ENCODE measurements at places on chromosomes 2 and 18.

- no peak for DNase-seq
Observed at GRCh38 chr2:196361606-196362326, 190.4 kb upstream of the STK17B start.

GRCh38 chr2:240850756-240851077 lies 17.9 kb upstream of the AGXT start:
- no peak for DNase-seq

DNA sequence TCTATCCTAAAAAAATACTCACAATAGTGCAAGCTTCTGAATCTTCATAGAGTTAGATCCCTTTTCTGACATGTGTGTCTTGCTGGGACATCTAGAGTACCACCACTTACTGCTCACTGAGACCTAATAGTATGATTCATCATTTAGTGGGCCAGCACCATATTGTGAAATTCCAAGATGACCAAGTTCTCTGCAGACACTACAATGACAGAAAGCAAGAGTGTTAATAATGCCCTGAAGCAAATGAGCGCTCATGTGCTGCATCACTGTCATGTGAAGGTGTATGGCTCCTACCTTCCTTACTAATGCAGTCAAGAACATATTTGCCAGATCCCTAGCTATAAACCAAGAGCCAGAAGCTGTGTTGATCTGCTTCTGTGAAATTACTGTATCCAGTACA lies 606.2 kb upstream of the NXPH2 start:
- no peak for DNase-seq

- DNase-seq = no peak
Observed at GRCh38 chr2:29606104-29607037, 315.0 kb downstream of the ALK start.

DNA sequence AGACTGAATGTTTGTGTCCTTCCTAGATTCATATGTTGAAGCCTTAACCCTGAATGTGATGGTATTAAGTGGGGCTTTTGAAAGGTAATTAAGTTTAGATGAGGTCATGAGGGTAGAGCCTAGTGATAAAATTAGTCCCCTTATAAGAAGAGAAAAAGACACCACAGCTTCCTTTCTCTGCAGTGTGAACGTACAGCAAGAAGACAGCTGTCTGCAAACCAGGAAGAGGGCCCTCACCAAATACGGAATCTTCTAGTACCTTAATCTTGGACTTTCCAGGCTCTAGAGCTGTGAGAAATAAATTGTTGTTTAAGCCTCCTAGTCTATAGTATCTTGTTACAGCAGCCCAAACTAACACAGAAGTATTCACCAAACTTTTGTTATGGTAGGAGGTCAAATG lies 57.1 kb upstream of the CYTIP start:
- DNase-seq = no peak

DNA sequence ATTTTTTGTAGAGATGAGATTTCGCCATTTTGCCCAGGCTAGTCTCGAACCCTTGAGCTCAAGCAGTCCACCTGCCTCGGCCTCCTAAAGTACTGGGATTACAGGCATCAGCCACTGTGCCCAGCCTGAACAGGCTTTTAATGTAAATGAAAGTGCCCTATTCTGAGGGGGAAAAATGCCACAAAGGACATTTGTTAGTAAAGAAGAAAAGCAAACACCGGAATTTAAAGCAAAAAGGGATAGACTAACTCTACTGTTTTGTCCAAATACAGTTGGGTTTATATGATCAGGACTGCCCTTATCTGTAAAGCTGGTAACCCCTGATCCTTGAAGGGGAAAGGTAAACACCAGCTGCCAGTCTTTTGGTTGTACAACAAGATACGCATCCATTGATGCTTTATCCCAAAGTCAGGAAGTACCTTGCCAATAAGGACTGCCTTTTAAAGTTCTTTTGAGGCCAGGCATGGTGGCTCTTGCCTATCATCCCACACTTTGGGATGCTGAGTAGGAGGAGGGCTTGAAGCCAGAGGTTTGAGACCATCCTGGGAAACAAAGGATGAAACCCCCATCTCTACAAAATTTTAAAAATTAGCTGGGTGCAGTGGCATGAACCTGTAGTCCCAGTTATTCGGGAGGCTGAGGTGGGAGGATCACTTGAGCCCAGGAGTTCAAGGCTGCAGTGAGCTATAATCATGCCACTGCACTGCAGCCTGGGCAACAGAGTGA lies 13.1 kb downstream of the CLEC4F start:
- no peak for DNase-seq

GRCh38 chr18:32958746-32959145 lies 185.9 kb upstream of the KLHL14 start:
- DNase-seq = no peak

DNA sequence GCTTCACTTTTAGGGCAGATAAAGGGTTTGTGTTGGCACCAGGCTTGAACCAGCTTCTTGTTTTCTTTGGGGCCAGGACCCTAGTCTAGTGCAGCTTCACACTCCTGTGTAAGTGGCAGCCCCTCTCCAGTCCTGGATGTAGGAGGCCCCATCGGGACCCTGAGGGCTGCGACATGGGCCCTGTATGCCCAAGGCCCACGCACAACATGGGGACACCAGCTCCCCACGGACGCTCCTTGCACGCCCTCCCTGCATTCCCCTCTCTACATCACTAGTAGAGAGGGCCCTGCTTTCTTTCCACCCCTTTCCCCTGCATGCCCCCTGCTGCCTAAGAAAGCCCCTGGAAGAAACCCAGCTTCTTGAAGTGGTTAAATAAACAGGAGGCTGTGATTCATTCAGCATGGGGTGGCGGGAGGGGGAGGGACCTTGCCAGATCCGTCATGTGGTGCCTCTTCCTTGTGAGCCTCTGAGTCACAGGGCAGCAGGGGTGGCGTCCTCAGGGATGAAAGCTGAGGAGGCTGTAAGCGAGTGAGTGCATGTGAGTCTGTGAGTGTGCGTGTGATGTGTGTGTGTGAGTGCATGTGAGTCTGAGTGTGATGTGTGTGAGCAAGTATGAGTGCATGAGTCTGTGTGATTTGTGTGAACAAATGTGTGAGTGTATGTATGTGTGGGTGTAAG lies 42.5 kb downstream of the COPS8 start:
- no peak for DNase-seq

DNA sequence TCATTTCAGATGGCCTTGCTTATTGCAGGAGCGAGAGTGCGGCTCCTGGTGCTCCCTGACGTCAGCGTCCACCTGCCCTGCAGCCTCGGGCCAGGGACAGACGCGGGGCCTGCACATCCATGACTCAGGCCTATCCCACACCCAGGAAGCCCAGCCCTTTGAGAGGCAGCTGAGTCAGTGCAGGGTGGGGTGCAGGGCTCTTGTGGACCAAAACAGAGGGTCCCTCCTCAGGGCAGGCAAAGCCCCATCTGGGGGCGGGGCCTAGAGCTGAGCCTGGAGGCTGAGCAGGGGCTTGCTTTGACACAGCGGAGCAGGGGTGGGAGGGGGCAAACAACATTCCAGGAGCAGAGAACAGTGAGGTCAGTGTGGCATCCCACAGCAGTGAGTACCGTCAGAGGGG lies 7.7 kb upstream of the ARHGEF4 start:
- DNase-seq = no peak

DNA sequence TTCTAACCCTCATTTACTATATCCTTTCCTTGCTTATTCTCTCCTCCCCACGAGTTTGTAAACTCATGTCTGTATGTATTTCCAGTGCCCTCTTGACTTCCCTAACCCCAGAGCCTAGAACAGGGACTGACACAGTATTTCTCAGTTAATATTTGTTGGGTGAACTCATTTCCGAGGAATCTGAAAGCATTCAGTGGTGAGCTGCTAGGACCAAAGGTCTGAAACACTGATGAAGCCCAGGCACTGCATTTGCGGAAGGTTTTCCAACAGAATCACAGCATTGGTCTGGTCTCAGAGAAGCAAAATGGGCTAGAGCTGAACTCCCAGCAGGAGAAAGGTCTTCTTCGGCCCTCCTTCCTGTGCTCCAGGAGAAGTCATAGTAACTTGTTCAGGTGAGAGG lies 56.8 kb downstream of the SOX11 start:
- no peak for DNase-seq

GRCh38 chr2:232876978-232877441 lies 6.9 kb downstream of the SNORC start:
- no peak for DNase-seq

GRCh38 chr2:31693882-31694281 lies 113.1 kb upstream of the SRD5A2 start:
- no peak for DNase-seq

- no peak for DNase-seq
Observed at GRCh38 chr2:185291035-185291647, 447.5 kb upstream of the FSIP2 start.

GRCh38 chr2:36480636-36481035 lies 117.3 kb downstream of the FEZ2 start:
- DNase-seq = no peak

- DNase-seq = no peak
Observed at GRCh38 chr2:97706112-97706511, 7.3 kb upstream of the ZAP70 start.

DNA sequence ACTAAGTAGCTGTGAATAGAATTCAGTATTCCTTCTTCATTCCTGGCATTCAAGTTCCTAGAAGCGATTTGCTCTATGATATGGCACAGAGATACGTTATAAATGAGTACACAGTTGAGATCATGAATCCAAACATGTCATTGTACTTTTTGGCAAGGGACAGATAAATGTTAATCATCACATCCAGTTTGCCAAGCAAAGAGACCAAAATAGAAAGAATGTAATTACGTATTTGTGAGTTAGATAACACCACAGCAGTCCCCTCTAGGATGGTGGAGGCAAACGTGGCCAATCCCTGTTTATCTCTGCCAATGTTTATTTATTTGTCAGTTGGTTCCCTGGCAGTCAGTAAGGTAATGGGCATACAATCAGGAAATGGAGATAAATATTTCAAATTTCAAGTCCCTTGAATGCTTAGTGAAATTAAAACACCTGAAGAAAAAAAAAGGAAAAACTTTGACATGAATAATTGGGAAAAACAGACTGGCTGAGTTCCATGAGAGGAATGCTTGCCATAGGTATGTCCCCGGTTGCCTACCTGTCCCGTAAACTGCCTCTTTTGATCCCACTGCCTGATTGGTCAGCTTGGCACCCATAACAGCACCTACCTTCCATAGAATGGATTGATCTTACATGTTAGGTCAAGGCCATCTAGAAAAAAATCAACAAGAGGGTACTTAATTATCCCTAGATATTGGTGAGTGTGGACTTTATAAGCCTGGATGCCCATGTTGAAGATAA lies 451.1 kb upstream of the NETO1 start:
- no peak for DNase-seq

DNA sequence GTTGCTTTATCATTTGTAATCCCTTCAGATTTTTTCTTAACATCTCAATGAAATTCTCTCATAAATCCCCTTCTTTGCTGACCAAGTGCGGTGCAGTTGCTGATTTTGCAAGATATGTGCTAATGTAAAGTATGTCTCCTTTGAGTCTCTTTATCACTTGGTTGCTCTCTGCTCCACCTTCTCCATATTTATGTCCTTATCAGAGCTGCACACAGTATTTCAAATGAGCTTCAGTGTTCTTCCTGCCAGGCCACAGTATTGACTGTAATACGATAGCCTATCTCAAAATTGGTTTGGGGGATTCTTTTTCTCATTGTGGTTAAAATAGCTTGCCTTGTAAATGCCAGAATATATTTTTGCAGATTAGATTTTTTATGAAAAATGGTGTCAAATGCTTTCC lies 32.2 kb downstream of the MAIP1 start:
- DNase-seq = no peak

- DNase-seq = no peak
Observed at GRCh38 chr2:170712653-170713542, 2.2 kb upstream of the SP5 start.

DNA sequence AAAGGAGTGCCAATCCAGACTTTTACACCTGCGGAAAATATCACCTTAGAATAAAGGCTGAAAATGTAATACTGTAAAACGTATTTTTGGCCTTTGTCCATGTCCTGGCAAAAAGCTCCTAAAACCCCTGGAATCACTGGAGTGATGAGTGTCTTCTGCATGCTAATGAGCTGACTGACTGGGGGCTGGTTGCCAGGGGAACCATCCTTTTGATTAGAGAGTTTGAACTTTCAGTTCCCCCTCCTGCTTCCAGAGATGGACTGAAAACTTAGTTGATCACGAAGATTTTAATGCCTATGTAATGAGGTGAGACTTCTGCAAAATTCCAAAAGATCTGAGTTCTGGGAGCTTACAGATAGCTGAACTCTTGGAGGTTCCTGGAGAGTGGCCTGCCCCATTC lies 20.5 kb downstream of the PUM2 start:
- no peak for DNase-seq

- DNase-seq = no peak
Observed at GRCh38 chr2:191617575-191617974, 60.4 kb upstream of the NABP1 start.

GRCh38 chr18:944440-944839 lies 39.8 kb downstream of the ADCYAP1 start:
- no peak for DNase-seq

Data from activated naive CD4-positive, alpha-beta T cell (primary cell).